Fibroblast of skin of right quadriceps (primary cell): ENCODE measurements at places on chromosomes 16 and 17.

DNA sequence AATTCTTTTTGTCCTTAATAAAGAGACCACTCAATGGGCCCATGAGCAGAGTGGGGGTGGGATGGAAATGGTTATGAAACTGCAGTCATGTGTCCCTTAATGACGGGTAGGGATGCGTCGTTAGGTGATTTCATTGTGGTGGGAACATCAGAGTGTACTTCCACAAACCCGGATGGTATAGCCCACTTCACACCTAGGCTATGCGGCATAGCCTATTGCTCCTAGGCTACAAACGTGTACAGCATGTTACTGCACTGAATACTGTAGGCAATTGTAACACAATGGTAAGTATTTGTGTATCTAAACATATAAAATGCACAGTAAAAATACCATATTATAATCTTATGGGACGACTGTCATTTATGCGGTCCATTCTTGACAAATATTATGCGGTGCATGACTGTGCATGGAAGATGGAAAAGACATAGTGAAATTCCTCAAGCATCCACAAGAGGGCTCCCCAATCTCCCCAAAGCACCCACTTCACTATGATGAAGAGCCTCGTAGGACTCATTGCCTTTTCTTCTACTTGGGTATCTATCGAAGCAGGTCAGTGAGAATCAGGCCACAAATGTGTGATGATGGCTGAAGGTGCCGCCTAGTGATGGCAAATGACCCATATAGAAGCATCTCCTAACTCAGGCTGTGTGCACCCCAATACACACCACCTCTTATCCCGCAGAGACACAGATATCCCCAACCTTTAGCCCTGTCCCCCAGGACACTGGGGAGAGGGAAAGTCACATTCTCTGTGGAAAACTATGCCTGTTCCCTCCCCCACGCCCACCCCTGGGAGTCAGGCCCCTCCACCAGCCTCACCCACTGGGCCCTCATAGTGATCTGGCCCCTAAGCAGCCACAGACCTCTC lies 43.5 kb downstream of the TBX21 start:
- DNase-seq: peak; percentile 28

DNA sequence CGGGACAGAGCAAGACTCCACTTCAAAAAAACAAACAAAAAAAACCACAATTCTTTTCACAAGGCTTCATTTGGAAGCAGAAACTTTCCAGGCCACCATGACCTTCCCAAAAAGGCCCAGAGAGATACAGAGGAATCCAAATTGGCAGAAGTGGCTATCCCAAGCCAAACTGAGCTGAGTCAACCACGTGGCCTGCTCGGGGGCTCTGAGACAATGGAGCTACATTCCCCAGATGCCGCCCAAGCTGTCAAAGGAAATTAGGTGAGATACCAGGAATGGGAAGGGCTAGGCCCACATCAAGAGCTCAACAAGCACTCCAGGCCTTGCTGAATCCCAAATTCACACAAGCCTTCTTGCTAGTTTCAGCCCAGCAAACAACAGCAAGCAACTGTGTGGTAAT lies 5.7 kb upstream of the EXOSC6 start:
- DNase-seq: no peak

DNA sequence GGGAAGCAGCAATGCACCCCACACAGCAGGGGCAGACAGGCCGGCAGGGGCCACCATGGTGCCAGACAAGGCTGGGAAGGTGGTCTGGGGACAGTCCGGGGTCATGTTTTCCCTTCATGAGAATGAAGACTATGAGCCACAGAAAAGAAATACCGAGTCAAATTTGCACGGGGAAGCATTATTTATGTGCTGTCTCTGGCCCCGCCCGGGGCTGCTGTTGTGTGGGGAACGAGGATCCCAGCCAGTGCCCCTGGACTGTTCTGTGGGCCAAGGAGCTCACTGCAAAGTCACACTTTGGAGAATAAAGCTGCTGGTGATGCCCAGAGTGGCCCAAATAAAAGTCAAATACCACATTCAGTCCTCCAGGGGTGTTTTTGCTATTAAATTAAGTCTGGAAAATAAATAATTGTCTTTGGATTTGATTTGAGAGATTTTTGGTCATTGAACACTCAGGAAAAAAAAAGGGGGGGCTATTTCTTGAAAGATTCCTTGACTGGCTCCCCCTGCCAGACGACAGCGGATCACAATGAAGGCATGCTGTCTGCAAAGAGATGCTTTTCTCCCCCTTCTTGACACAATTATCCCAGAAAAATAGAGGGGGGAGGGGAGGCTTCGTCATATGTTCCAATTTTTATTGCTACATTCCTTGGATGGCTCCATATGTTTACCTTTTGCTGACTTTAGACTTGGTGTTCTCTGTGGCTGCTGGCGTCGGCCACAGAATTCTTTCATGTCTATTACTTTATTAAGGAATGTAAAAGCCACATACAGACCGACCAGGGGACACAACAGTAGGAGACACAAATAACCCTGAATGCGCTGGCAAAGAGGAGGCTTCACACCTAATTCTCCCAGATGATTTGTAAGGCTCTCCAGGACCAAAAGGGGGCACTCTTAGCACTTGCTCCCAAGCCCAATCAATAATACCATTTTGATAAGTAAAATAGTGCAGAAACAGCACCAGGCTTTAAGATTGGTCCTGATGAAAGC lies 27.1 kb upstream of the ANKFN1 start:
- peak; percentile 92 for DNase-seq

DNA sequence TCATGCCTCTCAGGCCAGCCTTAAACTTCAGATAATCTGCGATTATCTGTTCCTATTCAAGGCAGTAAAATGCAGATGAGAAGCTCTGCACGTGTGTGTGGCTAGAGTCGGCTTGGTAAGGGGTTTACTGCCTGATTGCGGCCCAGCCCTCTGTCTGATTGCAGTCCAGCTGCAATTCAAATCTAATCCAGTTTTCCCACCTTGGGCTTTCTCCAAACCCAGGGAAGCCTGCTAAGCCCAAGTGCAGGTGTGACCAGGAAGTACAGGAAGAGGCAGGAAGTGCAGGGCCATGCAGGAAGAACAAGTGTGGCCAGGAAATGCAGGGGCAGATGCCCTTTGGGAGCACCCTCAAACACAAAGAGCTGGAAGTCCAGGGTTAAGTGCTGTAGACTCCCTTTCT lies 314.9 kb downstream of the CEP112 start:
- DNase-seq: no peak

DNA sequence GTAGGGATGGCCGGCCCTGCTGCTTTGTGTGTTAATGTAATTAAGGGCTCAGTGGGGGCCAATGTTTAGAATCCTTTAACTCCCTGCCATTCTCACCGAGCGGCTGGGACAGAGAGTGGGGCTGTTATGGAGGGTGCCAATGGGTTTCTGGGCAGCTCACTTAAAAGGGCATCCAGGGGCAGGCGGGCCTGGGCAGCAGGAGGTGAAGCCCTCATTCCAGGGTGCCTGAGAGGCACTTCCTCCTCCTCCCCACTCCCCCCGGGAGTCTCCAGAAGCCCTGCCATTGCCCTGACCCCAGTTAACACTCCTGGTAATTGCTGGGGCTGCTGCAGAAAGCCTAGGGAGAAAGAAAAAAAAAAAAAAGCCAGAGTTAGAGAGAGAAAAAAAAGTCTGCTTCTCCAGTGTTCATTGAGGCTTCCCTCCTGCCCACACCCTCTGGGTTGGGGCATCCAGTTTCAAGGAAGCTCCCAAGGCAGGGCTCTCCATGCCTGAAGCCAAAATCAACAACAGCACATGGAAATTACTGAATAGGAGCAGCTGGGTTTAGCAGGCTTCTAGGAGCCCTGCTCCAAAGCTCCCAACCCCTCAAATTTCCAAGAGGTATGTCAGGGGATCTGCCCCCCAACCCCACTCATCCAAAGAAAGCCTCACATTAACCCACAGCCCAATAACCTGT lies 28.0 kb downstream of the CUEDC1 start:
- peak; percentile 73 for DNase-seq

DNA sequence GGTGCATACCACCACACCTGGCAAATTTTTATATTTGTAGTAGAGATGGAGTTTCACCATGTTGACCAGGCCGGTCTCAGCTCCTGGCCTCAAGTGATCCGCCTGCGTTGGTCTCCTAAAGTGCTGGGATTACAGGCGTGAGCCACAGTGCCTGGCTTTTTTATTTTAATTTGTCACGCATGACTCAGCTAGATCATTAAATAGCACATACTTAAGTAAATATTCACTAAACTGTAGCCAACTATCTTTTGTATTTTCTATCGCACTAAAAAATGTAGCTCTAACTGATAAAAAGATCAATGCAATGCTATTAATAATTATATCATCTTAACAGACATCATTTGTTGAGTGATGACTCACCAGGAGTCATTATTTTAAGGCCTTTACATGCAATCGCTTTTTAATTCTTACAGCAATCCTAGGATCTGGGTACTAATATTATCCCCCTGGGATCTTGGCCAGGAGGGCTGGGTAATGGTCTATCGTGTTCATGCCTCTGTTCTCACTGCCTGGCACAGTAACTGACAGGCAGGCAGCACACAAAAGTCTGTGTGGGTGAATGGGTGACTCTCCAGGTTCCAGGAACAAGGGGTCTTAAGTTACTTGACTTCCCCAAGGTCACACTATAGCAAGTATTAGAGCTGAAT lies 693.5 kb upstream of the EEF2KMT start:
- DNase-seq: no peak

DNA sequence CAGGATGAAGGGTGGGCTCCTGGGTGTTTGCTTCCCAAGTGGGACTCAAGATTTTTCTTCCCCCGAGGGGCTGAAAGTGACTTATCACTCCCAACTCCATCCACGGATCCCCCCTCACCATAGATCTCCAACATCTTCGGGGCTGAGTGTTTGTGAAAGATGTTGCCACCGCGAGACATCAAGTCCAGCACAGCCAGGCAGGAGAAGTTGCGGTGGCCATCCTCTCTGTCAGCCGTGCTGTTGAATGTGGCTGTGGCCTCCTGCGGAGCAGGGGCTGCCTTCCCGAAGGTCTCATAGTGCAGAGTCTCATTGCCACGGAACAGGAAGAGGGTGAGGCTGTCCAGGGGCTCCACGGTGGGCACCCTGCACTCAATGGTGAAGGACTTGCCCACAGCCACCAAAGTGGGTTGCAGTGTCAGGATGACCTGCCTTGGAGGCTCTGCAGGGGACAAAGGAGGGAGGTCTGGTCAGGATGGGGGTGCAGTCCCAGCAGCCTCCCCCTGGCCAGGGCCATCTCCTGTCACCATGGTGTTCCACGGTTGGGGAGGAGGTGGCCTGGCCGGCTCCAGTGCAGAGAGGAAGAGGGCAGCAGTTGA lies 5.5 kb downstream of the PRR29 start:
- DNase-seq: no peak

DNA sequence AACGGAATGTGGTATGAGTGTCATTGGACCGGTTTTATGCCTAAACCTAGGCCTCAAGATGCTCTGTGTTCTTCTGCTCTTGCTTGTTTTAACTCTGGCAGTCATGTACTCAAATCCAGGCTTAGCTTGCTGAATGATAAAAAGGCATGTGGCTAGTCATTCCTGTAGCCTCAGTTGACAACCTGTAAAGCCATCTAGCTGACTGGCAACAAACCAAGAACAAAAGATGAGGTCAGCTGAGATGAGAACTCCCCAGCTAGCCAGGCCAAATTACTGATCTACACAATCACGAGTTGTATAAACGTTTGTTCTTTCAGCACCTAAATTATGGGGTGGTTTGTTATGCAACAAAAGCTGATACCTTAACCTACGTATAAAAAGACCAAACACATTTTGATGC lies 1406.0 kb upstream of the CDH8 start:
- no peak for DNase-seq

DNA sequence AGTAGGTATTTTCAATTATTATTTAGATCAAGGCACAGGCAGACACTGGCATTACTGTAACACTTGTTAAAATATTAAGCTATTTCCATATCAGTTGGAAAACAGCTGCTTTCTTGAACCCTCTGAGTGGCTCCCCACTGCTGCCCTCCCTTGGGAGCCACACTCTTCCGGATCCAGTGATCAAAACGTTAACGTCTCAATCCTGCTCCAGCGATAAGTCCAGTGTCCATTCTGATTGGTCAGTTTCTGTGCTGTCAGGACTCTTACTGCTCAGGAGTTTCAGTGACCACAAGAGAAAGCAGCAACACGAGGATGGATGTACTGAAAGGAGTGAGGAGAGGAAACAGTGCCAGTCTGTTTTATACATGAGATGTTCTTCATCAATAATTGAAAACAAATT lies 13.8 kb upstream of the ZKSCAN2 start:
- DNase-seq: no peak

GRCh38 chr17:49748791-49749190 lies 15.1 kb downstream of the FAM117A start:
- DNase-seq: no peak

DNA sequence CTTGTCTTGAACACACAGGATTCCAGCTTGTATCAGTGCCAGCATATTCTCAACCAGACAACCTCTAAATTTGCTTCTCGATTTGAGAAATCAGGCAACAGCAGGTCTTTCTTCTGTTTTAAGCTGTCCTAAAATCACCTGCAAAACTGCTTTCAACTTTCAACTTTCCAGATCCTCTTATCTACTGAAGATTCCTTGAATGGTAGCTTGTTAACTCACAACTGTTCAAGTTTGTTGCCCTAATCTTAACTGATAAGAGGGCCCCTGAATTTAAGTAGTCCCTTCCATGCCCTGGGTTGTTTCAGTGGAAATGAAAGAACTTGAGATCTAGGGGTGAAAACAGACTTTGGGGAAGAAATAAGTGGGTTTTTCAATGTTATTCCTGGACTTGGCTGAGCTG lies 57.2 kb downstream of the CHD9 start:
- DNase-seq: no peak

GRCh38 chr17:59097876-59098275 lies 8.8 kb downstream of the TRIM37 start:
- no peak for DNase-seq

- DNase-seq: no peak
Observed at GRCh38 chr17:3551189-3551588, 6.4 kb downstream of the TRPV3 start.

DNA sequence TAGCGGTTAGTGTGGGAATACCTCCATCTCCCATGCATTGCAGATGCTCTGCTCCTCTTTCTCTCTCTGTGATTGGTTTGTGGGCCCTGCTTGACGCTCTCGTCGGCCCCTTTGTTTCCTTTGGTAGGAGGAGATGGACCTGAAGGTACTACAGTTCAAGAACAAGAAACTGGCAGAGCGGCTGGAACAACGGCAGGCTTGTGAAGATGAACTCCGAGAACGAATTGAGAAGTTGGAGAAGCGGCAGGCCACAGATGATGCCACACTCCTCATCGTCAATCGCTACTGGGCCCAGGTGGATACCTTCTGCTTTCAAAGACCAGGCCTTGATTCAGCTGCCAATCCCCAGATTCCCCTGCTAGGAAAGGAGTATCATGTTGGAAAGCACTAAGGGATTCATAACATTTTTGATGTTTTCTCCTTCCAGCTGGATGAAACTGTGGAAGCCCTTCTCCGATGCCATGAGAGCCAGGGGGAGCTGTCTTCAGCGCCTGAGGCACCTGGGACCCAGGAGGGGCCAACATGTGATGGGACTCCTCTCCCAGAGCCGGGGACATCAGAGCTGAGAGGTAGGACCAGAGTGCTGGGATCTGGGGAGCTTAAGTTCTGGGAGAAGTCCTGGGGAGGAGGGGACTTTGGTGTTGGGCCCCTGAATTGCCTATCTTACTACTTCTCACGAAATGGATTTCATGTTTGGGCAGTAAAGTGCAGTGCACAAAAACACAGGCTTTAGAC lies 1.0 kb downstream of the RNF40 start:
- DNase-seq: no peak

GRCh38 chr17:7886227-7887037 lies 2.2 kb upstream of the CHD3 start:
- peak; percentile 56 for DNase-seq
